ENCODE measurements at places on chromosomes 5 and 9.

- no peak for DNase-seq
These were observed 41.0 kb upstream of the SEMA4D start for GRCh38 chr9:89538871-89539270.

GRCh38 chr5:54969242-54969641 is 16.2 kb downstream of the ESM1 start:
- DNase-seq = no peak

DNA sequence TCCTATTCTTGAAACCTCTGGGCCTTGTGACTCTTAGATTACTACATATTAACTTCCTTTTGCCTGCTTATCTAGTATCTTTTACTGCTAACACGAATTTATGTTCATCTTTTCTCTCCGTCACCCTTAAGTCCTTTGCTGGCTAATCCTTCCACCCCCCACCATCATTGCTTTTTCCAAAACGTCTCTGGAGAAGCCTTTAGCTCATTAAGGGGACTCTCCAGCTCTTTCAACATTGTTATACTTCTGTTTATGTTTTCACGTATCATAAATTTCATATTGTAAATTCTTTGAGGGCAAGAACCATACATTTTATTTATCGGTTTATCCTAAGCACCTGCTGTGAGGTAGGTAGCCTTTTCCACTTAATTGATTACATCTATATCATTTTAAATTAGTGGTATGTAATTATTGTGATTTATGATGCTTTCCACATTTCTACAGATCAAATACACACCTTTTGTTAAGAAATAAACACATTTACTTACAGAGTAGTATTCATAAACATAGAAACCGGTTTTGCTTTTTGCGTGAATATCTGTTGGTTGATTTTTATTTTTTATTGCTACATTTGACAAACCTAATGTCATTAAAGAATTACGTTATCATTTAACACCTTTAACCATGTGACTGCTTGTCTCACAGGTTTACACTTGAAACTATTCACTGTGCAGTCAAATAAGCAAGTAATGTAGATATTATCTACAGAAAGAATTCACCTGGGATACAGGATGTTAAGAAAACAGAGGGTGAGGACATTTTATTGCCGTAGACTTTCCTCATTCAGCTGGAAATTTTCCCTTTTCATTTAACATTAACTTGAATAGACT is 15.4 kb upstream of the SNX2 start:
- DNase-seq = no peak

GRCh38 chr9:121280715-121281613 is 13.0 kb downstream of the GSN start:
- DNase-seq = no peak

DNA sequence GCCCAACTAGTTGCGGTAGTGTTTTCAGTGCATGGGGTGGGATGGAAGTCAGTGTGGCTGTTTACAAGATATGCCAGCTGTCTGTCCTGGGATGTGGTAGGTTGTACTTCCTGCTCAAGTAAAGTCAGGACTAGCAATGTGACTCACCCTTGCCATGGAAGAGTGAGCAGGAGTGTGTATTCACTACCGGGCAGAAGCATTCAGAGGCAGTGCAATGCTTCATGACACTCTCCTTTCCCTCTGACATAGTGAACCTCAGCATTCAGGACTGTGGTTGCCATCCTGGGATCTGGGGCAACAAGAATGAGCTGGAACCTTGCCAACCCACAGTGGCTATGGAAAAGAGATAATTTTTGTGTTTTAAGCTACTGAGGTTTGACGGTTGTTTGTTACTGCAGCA is 68.9 kb downstream of the BOD1 start:
- no peak for DNase-seq

DNA sequence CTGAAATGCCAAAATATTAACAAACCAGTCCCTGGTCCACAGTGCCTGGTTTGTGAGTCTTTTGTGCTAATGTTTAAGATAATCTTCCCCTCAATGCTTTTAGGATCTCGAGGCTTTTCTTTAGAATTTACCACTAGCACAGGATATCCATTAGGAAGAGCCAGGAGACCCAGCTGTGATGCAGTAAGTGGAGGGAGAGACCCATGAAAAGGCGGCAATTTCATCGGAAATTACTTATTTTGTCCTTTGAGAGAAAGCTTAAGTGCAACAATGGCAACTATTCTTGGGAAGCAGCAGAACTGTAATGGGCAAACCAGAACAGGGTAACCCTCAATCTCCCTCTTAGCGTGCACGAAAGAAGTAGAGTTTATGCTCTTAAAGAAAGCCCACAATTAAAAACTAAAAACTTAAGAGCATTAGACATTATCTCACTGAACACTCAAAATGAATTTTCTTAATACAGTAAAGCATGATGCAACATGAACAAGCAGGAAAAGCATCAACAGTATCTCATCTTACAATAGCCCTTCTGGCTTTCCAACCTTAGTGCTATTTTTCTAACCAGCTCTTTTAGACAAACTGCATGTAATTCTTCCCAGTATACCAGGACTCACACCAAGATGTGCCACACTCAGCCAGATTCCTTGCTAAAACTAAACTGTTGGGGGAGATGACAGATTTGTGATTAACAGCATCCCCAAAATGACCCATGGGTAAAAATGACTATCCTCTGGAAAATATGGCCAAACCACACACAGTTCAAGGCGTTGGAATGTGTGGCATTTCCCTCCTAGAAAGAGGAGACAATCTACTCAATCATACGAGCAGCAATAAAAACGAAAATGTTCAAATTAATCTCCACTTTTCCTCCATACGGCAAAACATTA is 36.4 kb downstream of the PWWP2A start:
- DNase-seq = no peak

DNA sequence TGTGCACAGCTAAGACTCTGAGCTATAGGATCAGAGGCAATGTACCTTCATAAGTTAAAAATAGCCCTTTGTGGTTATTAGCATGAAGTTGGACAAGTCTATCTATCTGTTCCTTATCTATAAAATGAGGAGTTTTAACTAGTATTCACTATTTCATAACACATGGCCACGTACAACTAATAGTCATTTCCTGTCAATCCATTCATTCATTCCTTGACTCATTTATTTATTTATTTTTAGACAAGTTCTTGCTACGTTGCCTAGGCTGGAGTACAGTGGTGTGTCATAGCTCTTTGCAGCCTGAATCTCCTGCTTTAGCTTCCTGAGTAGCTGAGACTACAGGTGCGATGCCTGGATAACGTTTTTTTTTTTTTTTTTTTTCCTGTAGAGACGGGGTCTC is 92.1 kb downstream of the NR3C1 start:
- no peak for DNase-seq

GRCh38 chr5:142954455-142954854 is 184.3 kb downstream of the ARHGAP26 start:
- DNase-seq = no peak

GRCh38 chr5:150781706-150782614 is 3.4 kb downstream of the SMIM3 start:
- no peak for DNase-seq

DNA sequence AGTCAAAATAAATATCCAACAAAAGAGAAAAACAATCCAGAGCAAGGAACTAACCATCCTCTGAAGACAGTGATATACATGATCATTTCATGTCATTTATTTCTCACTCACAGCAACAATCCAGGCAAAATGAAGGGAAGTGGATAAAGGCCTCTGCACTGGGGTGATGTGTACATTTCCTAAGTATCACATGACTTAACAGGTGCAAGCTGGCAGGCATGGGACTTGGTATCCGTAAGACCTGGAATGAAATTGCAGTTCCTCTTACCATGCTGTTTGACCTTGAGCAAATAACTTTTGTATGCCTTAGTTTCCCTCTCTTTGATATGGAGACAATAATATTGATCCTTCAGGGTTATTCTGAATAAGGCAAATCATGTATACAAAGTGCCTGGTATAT is 77.6 kb downstream of the PRLR start:
- no peak for DNase-seq

DNA sequence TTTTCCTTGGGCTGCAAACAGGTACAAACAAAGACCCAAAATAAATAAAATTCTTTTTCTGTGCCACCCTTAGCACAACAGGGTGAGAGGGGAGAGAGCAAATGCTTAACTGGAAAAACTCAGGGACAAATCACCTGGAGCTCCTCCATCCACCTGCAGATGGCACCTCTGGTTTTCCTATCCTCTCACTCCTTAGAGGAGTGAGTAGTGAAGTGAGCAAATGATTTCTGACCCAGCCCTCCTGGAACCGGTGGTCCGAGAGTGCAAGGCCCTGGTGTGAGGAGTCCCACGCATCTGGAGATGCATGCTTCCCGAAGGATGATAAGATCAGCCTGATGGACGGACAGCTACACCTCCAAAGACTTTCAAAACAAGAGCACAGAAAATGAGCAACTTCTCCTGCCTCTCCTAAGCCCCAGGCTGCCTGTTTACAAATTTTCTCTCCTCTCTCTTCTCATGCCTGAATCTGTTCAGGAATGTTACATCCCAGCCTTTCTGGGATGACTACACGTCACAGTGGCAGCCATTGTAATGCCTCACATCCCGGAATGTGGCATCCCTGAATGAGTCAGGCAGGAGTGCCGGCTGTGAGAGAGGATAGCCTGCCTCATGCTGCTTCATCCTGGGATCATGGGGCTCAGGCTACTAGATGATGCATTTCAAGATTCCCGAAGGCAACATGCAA is 86.4 kb downstream of the ADRB2 start:
- no peak for DNase-seq

- DNase-seq = no peak
These were observed 174.3 kb upstream of the GRIN3A start for GRCh38 chr9:101912698-101913097.
